ENCODE measurements at places on chromosomes 12 and 14. TPM values are rescaled to one million over a fixed set of nuclear protein-coding genes. Genes with fewer than 3 reads are reported as not detected.

GRCh38 chr14:91383439-91383838, 34.2 kb downstream of the CCDC88C start:
- no peak for DNase-seq

PCBP2 gene
- 157 TPM for total RNA-seq

- no peak for DNase-seq
Measured at GRCh38 chr12:124916374-124917134, 2.1 kb upstream of the UBC start.

POLE2 gene
- total RNA-seq, result 5.3 TPM

NR2C1 gene
- 58.3 TPM for total RNA-seq

DBX2 gene
- total RNA-seq, result 2.9 TPM

DNA sequence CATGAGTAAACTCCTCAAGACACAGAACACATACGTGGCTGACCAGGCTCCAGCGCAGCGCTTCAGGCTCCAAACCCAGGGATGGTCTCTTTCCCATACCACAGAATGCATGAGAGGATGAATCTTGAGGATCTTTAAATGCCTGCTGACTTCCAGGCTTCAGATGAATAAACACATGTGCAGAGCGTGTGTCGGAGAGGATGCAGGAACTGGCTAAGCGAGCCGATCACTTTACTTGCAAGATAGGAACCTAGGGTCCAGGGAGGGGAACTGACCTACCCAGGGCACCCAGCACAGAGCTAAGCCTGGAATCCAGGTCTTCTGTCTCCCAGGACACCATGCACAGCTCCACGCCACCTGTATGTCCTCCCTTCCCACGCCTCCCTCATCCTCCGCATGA, 209.8 kb downstream of the BCL11B start:
- no peak for DNase-seq

LYZ gene
- total RNA-seq, result 4.9 TPM

FAIM2 gene
- total RNA-seq, result 17.9 TPM

DNA sequence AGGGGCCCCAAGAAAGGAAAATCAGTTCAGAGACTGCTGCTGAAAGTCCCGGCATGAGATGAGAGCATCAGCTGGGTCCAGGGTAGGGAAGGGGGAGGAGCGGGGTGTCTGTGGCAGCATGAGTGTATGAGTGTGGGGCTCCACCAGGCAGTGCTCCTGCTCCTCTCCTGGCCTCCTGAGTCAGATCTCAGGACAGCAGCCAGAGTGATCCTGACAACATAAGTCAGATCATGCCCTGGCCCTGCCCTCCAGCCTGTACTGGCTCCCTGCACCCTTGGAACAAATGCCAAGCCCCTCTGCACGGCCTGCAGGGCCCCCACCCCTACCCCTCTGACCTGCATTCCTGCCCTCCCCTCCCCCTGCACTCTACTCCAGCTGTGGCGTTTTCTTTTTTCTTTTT, 24.2 kb upstream of the LRP1-AS start:
- DNase-seq, result no peak

DNA sequence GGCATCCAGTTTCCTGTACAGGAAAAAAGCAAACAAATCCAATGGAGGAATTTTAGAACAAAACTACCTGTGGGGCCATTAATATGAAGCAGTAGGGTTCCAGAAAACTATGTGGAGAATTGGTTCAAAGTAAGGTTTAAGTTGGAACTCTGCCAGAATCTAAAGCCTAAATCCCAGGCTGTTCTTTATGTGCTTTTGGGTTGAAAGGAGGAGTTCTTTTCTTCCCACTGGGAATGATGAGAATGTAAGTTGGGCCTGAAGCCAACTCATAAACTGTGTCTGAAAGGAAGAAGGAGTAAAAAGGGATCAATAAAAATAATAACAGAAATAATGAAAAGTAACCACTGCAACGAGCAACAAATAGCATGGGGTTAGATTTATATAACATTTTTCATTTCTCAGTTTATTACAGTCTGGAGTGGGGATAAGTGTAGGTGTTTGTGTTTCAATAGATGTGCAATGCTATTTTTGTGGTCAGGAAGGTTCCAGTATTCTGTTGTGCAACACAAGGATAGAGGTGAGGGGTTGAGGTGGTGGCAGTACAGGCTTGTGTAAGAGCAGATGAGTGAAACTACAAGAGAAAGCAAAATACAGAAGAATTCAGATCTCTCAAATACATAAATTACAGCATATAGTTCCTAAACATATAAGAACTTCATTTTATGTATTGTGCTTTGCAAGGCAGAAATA, 373.6 kb downstream of the EMP1 start:
- DNase-seq, result no peak

Data from frontal cortex (tissue), 4 donors.